ENCODE measurements at places on chromosomes 5 and 9. TPM values are rescaled to one million over a fixed set of nuclear protein-coding genes. Genes with fewer than 3 reads are reported as not detected.

- DNase-seq: no peak
These were observed 539.9 kb downstream of the BRINP1 start for GRCh38 chr9:118829334-118829733.

The MYMK gene
- polyA plus RNA-seq: 58.2 TPM

DNA sequence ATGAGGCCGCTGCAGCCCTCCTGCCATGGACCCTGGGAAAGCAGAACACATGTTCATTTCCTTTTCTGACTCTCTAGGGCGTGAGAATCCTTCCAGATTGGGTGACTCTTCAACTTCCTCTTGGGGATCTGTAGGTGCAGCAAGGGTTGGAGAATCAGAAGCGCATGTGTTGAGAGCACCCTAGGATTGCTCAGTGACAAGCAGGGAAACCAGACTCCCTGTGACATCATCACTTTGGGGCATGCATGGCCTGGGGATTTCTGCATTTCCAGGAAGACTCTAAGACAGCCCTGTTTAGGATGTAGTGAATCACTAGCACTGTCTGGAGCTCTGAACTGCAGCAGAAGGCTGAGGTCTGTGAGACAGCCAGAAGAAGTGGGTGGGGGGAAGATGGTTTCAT is 15.1 kb upstream of the LCP2 start:
- DNase-seq: no peak

DNA sequence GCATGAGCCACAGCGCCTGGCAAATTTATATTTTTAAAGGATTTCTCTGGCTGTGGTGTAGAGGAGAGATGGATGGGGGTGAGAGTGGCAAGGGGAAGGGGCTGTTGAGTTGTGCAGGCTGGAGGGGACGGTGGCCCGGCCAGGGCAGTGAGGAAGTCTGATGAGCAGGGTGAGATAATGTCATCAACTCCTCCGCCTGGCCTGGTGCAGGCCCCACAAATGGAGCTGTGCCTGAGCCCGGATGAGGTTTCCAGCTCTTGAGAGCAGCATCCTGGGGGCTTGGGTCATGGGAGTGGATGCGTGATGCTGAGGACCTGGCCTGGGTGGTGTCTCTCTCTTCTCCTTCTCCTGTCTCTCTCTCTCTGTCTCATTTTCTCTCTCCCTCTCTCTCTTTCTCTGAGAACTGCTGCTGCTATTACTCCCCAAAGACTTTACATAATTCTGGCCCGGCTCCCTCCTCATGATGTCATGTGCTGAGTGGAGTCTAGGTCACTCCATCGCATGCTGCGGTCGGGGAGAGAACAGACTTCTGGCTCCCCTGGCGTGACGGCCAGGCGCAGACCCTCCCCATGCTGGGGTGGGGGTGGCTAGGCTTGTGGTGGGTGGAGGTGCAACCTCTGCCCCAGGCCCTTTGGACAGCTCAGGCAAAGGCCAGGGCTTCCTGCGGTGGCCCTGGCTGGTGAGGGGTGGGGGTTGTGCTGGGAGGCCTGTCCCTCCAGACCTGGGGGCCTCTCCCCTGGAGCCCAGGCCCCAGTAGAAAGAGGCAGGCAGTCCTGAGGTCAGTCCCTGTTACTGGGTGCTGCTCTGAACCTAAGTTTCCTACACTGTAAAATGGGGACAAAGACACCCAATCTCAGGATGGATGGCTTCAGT is 26.4 kb downstream of the FGF18 start:
- DNase-seq: peak; percentile 80

The SRA1 gene
- polyA plus RNA-seq: 23.6 TPM

The C5 gene
- polyA plus RNA-seq: 6.8 TPM

DNA sequence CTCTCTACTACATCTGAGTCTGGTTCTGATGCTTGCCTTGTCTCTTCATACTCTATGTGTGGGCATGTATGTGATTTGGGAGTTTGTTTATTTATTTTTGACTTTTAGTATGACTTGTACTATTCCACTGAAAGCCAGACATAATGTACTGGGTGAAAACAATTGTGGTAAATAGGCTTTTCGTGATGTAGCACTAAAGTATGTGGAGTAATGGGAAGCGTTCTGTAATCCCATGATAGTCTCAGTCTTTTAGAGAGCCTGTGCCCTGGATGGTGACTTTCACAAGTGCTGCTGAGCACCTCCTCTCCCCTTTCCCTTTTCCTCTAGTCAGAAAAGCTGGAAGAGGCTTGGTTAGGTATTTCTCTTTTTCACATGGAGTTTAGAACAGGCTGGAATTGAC is 85.8 kb upstream of the S1PR3 start:
- DNase-seq: no peak

GRCh38 chr5:120255214-120255613 is 208.9 kb upstream of the PRR16 start:
- no peak for DNase-seq
